ENCODE measurements at places on chromosomes 5 and 9. TPM values are rescaled to one million over a fixed set of nuclear protein-coding genes. Genes with fewer than 3 reads are reported as not detected.

FLT4 gene
- 3.9 TPM for total RNA-seq

NME5 gene
- total RNA-seq: 17.0 TPM

ANXA2R gene
- 1.3 TPM for total RNA-seq

SLC46A2 gene
- 0.30 TPM for total RNA-seq

LEAP2 gene
- total RNA-seq: 0.79 TPM

CDH18 gene
- total RNA-seq: 27.1 TPM

AIF1L gene
- total RNA-seq: 47.7 TPM

MVB12B gene
- total RNA-seq: 33.4 TPM

ZBTB43 gene
- 14.2 TPM for total RNA-seq

SAXO1 gene
- 0.17 TPM for total RNA-seq

TSSK1B gene
- total RNA-seq: 0.06 TPM

MYORG gene
- total RNA-seq: 8.6 TPM

GAPT gene
- total RNA-seq: 3.7 TPM

CTSL gene
- 467 TPM for total RNA-seq

IFNA4 gene
- not detected for total RNA-seq

LURAP1L gene
- total RNA-seq: 13.3 TPM

SLC36A2 gene
- total RNA-seq: 0.06 TPM

FAM221B gene
- 0.06 TPM for total RNA-seq

FBXW5 gene
- 52.0 TPM for total RNA-seq

CBY3 gene
- total RNA-seq: not detected

SRA1 gene
- 23.3 TPM for total RNA-seq

NPM1 gene
- total RNA-seq: 874 TPM

GGTA1 gene
- total RNA-seq: 7.6 TPM

HTR4 gene
- total RNA-seq: 6.6 TPM

MRPL50 gene
- total RNA-seq: 40.6 TPM

FBN2 gene
- 134 TPM for total RNA-seq

GLRA1 gene
- total RNA-seq: 5.1 TPM

LCN12 gene
- 0.20 TPM for total RNA-seq

CCNO gene
- total RNA-seq: 2.3 TPM

C5orf52 gene
- not detected for total RNA-seq

IFNB1 gene
- not detected for total RNA-seq

CNTFR gene
- total RNA-seq: 16.1 TPM

SEMA5A gene
- 70.7 TPM for total RNA-seq

GFI1B gene
- total RNA-seq: 0.50 TPM

SYNPO gene
- 5.3 TPM for total RNA-seq

ESM1 gene
- total RNA-seq: 1.6 TPM

PCDHGA1 gene
- total RNA-seq: 1.4 TPM

BAG1 gene
- total RNA-seq: 58.6 TPM

GPR150 gene
- total RNA-seq: 0.50 TPM

Data from spinal cord (tissue), 10 donors.